Cerebellum (tissue), 4 donors: ENCODE measurements at places on chromosomes 2 and 18.
A peak's percentile ranks its signal among the peaks of the same experiment; 100 is the strongest.

DNA sequence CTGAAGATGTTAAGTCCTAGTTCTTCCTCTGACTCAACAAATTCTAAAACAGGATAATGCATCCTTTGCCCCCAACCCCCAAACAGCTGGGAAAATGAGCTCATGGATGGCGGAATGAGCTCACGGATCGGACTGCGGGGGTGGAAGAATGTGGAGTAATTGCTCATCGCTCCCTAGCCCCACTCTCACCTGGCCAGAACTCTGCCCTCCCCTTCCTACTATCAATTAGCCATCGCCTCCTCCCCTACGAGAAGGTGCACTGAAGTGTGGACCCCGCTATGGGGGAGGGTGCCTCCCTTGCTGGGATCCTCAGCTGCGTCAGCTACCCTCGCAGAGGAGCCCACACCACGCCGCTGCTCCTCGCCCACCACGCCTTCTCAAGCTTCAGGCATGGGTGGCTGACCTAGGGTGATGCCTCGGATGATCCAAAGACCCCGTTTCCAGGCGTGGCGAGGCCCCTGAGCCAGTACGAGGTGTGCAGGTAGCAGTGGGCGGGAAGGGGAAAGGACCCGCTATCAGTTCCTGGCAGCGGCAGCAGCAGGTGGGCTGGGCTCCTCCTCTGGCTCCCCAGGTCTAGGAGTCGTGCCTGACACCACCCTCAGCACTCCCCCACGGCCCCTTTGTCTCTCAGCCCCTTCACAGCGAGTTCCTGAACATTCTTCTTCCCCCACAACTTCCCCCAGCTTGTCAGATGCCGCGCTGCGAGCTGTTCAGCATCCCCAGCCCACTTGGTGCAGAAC lies 82.1 kb upstream of the POMC start:
- no peak for DNase-seq

GRCh38 chr2:25885933-25886332 lies 7.6 kb upstream of the ASXL2 start:
- no peak for DNase-seq

DNA sequence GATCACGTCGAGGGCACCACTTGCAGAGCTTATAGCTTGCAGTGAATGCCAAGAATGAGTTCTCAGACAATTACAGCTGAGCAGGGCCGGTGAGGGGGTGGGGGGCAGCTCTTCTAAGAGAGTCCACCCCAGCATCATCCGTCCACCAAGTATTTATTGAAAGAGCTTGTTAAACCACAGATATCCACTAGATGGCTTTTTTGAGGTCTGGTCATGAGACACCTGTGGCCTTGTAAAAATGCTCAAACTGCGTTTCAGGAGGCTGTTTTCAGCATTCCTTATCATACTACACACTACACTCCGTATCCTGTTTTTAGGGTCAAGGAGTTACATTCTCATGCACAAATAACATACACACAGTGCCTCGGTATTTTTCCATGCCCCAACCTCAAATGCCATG lies 51.5 kb downstream of the DNAJC10 start:
- DNase-seq = peak; percentile 4

DNA sequence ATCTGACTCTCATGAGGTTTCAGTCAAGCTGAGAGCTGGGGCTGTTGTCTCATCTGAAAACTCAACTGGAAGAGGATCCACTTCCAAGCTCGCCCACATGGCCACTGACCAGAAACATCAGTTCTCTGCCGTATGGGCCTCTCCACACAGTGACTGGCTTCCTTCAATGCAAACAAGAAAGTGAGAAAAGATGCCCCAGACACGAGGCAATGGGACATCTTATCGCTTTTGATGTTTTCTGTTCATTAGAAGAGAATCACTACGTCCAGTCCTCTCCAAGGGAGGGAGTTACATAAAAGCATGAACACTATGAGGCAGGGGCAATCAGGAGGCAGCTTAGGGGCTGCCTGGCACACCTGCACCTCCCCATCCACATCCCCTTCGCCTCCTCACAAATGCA lies 307.1 kb upstream of the EPAS1 start:
- DNase-seq = no peak

GRCh38 chr18:13232086-13232917 lies 13.7 kb downstream of the LDLRAD4 start:
- DNase-seq = peak; percentile 68

- DNase-seq = no peak
Observed at GRCh38 chr2:120418174-120418787, 72.3 kb downstream of the INHBB start.

GRCh38 chr18:43277164-43277600 lies at the start of gene SYT4:
TSS of gene SYT4 (minus strand) at chr18:43277490. CDS start at chr18:43277281, 209 bp downstream.
- peak; percentile 88 for DNase-seq

DNA sequence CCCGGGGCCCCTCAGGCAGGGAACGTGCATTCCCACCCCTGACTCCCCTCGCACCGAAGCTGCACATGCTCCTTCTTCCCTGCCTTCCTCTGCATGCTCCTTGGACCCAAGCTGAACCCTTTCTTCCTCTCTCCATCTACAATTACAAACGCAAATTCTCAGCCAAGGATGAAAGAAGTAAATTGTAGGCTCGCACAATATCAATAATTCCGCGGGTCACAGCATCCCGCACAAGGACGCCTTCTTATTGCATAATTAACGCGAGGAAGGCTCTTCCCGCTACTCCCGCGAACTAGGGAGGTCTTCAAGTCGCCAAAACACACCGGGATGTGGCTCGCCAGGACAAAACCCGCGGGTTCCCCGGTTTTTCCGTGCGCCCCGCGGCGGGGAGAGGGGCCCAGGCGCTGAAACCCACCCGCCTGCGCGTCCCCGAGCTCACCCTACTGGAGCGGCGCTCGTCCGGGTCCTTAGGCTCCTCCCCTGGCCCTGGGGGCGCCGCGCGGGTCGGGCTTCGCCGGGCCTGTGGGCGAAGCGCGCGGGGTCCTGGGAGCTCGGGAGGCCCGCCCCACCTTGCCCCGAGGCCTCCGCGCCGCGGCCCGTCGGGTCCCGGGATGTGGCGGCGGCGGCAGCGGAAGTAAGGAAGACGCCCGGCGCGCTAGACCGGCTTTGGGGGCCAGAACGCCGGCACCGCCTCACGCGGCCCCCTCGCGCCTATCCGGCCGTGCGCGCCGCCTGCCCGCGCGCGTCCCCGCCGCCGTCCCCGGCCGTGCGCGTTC lies at the start of gene CHST10:
TSS of gene CHST10 (minus strand) at position 734 of the 776 bp plus-strand sequence. CDS start 10,993 bp downstream, outside the sequence.
- DNase-seq = peak; percentile 81

DNA sequence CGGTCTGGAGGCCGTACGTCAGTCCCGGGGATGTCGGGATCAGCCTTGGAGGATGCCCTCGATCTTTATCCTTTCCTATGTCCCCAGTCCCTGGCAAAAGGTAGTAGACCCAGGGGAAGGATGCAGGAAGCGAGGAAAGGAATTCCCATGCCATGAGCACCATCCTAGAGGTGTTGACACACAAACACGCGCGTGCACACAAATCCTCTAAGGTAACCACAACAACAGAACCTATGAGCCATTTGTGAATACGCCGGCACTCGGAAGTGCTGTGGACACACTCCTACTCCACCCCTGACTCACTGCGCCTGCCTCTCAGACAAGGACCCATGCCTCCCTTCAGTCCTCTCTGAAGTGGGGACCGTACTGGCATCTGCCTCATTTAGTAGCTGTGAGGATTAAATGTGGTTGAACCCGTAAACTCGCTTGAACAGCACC lies 11.3 kb upstream of the MLPH start:
- no peak for DNase-seq

DNA sequence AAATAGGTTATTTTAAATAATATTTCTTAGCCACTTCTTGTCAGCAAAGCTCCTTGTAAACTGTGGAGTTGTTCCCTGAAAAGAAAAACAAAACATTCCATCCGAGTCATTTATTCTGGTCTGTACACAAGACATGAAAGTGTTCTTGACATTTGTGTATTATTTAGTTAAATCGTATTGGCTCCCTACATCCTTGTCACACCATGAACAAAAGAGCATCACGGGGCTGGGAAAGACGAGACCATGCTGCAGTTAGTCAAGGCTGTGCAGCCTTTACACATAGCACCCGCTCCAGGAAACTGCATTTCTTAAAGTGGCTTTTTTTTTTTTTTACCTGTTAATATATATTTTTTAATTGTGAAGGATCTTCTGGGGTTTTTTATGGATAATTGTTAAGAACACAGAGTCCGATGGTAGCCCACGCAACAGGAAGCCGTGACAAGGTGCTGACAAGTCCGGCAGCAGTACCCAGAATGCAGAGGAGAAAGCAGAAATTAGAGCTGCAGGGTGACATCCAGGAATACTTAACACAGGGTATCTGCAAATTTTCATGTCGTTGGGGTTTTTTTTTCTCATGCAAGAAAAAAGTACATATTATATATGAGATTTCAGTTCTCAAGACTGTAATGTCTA lies 588.4 kb downstream of the ARHGAP15 start:
- DNase-seq = no peak

GRCh38 chr18:3266062-3266608 lies 4.2 kb downstream of the MYL12B start:
- DNase-seq = no peak

GRCh38 chr2:44168681-44169154 lies at the start of gene PPM1B:
TSS of gene PPM1B (plus strand) at chr2:44168875. CDS start at chr2:44201200, 32,325 bp downstream.
- no peak for DNase-seq

GRCh38 chr2:70671092-70671675 lies 96.8 kb downstream of the ADD2 start:
- no peak for DNase-seq

DNA sequence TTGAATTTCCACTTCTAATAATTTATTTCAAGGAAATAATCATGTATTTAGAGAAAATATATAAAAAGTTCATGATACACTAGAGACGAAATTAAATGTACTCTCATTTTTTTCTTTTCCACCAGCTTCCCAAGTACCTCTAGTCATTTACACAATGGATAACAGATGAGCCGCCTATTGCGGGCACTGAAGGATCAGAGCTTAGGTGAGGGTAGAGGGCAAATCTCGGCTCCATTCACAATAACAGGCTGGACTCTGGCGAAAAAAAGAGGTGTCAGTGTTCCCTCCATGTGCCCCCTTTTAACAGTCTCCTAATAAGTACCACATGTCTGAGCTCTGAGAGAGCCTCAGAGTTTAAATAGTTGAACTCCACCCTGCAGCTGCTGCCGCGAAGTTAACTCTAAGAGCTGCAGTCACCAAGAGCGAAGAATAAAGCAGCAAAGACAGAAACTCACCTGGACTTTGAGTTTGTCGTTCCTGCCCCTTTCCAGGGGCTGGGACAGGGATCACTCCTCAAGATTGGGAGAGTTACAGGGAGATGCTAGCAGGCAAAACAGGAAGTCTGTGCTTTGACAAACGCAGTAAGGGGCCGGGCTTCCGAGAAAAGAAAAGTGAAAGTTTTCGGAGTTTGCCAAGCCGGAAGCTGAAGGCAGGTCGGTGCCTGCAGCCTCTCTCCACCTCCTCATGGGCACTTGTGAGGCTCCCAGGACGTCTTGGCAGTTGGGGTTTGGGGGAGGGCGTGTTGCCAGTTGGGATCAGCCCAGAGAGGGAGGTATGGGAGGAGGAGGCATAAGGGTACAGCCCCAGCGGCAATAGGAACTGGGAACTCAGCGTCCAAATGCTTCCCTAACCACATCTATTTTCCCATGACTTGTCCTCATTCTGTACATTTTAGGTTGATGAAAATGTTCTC lies at the start of gene SP110:
TSS of gene SP110 (minus strand) at position 566 of the 913 bp plus-strand sequence. CDS start 3,057 bp downstream, outside the sequence.
- DNase-seq = peak; percentile 3

GRCh38 chr18:27188309-27188708 lies 3.2 kb upstream of the CHST9 start:
- no peak for DNase-seq

DNA sequence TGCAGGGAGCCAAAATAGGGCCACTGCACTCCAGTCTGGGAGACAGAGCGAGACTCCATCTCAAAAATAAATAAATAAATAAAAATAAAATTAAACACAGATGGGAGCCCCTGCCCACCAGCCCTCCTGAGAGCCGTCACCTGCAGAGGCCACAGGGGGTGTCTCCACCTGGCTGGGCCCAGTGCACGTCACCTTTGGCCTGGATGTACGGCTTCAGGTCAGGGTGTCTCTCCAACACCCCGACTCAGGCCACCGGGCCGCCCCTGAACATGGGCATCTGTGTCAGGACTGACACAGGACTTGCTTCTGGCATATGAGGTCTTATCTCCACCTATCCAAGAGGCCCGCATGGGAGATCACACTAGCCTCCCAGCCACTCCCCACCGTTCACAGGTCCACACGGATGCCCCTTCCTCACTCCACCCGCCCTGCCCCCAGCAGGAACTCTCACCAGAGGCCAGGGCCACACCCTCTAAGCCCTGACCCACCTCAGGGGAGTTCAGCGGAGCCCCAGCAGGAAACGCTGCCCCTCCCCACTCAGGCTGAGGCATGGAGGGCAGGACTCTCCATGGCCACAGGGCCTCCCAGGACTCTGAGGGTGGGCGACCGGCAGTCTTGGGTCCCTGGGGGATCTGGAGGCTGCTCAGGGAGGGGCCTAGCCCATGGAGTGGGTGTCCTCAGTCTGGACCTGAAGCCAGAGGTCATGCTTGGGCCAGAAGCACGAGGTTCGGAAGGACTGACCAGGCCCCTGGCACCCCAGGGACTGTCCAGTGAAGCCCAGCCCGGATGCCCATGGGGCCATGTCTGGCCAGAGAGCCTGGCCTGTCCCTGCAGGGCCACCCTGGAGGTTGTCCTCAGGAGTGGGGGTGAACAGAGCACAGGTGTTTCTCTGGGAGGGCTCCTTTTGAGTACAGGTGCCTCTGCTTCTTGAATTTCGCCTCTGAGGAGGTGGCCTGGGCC lies 1.6 kb upstream of the CROCC2 start:
- DNase-seq = no peak

- no peak for DNase-seq
Observed at GRCh38 chr2:11292464-11293255, 51.8 kb downstream of the ROCK2 start.

DNA sequence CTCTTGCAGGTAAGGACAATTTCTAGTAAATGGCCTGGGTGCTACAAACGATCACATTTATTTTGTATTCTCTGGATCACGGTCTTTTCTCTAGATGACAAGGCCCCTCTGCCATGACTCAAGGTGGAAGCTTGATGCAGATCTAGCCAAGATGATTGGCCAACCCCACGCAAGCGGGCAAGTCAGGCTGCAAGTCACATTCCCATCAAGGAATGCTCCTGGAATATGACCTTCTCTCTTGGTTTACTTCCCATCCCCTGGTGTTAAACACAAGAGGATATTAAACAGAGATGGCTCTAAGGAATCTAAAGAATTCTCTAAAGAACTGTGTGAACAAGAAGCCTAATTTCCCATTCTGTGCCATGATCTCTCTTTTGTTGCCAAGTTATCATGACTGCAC lies 97.3 kb upstream of the SERPINE2 start:
- no peak for DNase-seq

DNA sequence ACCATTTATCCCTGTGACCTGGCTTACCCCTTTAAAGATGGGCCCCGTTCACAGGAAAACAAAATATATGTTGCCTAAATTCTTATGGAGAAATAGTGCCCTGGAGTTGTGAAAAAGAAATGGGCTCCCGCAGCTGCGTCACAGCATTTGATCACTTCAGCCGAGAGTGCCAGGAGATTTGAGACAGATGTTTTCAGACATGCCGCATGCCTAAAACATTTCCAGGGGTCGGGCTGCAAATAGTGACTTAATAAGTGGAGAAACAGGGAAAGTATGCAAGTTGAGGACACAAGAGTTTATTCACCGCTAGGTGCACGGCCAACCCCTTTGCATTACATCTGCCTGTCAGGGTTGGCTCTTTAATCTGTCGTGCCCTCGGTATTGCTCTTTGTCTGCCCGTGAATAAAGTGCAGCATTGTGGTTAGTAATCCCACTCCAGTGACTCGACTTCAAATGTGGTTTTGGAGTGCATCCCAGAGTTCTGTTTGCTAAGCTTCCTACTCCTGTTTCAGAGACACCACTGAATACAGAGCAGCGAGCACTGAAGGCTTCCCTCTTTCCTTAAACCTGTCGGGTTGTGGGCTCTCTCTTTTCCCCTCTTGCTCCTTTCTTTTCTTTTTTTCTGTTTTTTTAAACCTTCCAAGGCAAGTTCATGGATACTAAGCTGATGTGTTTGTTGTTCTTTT lies 187.5 kb downstream of the LTBP1 start:
- DNase-seq = no peak
